Body of pancreas (tissue), 4 donors: ENCODE measurements at places on chromosomes 13 and 19. TPM values are rescaled to one million over a fixed set of nuclear protein-coding genes. Genes with fewer than 3 reads are reported as not detected.

KLK2 gene
- total RNA-seq, result not detected

ZFP14 gene
- total RNA-seq, result 4.4 TPM

ADGRE3 gene
- not detected for total RNA-seq

MATK gene
- 0.78 TPM for total RNA-seq

AMER2 gene
- total RNA-seq, result not detected

CEACAM4 gene
- total RNA-seq, result not detected

LILRA6 gene
- not detected for total RNA-seq

DNA sequence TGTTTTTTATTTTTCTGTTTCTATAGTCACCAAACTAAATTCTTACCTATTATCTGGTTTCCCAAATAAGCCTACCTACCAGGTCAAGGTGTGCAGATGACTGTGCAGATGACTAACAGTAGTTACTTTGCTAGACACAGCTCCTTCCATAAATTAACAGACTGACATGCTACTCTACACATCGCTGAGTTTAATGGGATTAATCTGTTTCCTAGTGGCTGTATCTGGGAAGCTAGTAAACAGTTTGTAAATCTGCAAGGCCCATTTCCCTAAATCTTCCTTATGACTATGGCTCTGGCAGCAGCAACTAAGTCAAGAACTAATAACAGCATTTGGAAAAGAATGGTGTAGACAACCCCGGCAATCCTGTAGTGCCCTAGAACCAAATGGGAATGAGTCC is 27.9 kb downstream of the MIPEP start:
- DNase-seq, result no peak
- H3K27ac ChIP-seq, result no peak overlapping the region
- H3K36me3 ChIP-seq, result no peaks in the 10 kb centered on the region

DNA sequence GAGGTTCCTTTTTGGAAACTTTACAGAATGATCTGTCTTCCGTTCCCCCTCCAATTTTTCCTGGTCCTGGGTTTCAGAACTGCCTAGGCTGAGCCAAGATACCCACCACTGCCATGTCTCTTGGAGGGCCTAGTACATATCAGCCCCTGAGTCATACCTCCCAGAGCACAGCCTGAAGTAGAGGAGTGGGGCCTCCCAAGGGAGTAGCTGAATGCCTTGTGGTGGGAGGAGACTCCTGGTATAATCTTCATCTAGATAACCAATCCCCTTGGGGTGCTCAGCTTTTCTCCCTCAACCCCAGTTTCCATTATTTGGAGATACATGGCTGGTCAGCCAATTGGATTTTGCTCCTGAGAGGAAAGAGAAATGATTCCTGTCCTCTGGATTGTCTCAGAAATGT is 30.3 kb downstream of the ZNF763 start:
- H3K27me3 ChIP-seq, result no peaks in the 10 kb centered on the region
- no peak overlapping the region for H3K27ac ChIP-seq
- H3K4me1 ChIP-seq, result no peaks in the 10 kb centered on the region
- no peak overlapping the region for H3K4me3 ChIP-seq
- no peaks in the 10 kb centered on the region for H3K36me3 ChIP-seq

DNA sequence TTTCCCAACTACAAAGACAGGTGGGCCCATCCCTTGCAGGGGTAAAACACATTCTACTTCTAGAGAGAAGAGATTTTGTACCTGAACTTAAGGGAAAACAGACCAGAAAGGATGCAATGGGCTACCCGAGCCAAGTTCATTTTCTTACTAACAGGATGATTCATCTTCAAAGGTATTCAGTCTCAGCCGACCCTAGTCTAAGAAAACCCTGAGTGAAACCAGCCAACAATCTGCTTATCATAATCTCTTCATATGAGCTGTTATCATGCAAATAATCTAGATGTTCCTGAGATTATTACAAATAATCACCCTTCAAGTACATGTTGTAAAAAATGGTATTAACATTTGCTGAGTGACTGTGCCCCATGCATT is 15.6 kb downstream of the PABPC3 start:
- no peak overlapping the region for H3K27ac ChIP-seq
- DNase-seq, result no peak
- H3K27me3 ChIP-seq, result no peaks in the 10 kb centered on the region
- H3K4me1 ChIP-seq, result no peaks in the 10 kb centered on the region

DNA sequence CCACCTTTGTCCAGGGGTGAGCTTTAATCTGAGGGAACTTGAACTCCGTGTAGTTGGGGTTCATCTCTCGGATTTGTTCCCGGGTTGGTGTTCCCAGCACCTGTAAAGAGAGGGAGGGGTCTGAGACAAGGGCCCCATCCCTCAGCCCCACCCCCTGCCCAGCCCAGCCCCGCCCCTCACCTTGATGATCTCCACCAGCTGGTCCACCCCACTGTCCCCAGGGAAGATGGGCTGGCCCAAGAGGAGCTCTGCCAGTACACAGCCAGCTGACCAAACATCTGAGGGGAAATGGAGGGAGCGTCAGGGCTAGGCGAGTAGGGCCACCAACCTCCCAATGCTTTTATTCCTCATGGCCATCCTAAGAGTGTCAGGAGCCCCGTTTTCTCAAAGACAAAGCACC is 9.3 kb downstream of the GSK3A start:
- H3K27me3 ChIP-seq, result no peaks in the 10 kb centered on the region
- no peaks in the 10 kb centered on the region for H3K4me1 ChIP-seq
- no peak for DNase-seq
- no peak overlapping the region for H3K27ac ChIP-seq
- peaks cover 11% of the 10 kb centered on the region for H3K36me3 ChIP-seq
- no peak overlapping the region for H3K4me3 ChIP-seq

- no peak for DNase-seq
- no peaks in the 10 kb centered on the region for H3K27me3 ChIP-seq
- H3K36me3 ChIP-seq, result no peaks in the 10 kb centered on the region
- no peak overlapping the region for H3K4me3 ChIP-seq
- H3K27ac ChIP-seq, result no peak overlapping the region
- no peaks in the 10 kb centered on the region for H3K4me1 ChIP-seq
Measured at GRCh38 chr13:109537584-109537983, 248.8 kb downstream of the IRS2 start.

DNA sequence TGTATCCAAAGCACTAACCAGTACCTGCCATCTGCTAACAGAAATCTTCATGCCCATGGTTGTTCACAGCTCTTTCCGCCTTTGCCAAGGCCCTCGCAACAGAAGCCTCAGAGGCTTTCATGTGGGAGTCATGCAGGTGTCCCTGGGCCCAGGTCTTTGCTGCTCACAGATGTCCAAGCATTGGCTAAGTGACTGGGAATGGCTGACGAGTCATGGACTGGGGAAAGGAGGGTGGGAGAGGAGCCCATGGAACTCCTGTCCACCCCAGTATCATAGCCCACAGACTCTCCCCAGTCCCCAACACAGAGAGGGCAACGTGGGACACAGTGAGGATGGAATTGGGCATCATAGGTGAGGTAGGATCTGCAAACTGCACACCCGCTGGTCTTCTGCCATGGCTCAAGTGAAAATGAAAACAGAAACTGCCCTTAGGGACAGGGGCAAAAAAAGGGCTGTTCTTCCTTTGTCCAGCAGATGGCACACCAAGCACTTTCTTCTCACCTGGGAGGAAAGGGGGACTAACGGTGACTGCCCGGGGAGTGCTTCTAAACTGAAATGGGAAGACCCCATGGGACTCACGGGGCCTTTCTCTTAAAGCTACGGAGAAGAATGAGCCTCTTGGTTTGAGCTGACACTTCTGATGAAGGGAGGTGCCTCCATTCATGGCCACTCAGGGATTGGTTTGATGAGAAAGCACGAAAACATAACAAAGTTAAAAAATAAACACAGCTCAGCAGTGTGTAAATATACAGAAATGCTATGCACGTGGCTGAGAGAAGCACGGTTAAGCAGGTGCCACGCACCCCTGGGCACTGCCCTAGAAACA is 11.1 kb upstream of the DHRS12 start:
- H3K4me3 ChIP-seq, result no peak overlapping the region
- H3K4me1 ChIP-seq, result peaks cover 15% of the 10 kb centered on the region
- peak overlapping the region; percentile 71 for H3K27ac ChIP-seq
- peak; percentile 83 for DNase-seq

GRCh38 chr19:48661711-48662090 is 11.1 kb downstream of the NTN5 start:
- no peak overlapping the region for H3K4me3 ChIP-seq
- DNase-seq, result no peak
- H3K4me1 ChIP-seq, result peaks cover 11% of the 10 kb centered on the region
- H3K36me3 ChIP-seq, result no peaks in the 10 kb centered on the region
- no peak overlapping the region for H3K27ac ChIP-seq
- H3K27me3 ChIP-seq, result no peaks in the 10 kb centered on the region

- no peak for DNase-seq
- no peaks in the 10 kb centered on the region for H3K27me3 ChIP-seq
- no peaks in the 10 kb centered on the region for H3K36me3 ChIP-seq
- no peak overlapping the region for H3K27ac ChIP-seq
- no peak overlapping the region for H3K4me3 ChIP-seq
- H3K4me1 ChIP-seq, result no peaks in the 10 kb centered on the region
Measured at GRCh38 chr13:43397111-43397510, 373.7 kb downstream of the DNAJC15 start.

- DNase-seq, result no peak
- H3K27ac ChIP-seq, result no peak overlapping the region
- H3K4me3 ChIP-seq, result no peak overlapping the region
Measured at GRCh38 chr19:51256155-51256625, 5.3 kb downstream of the SIGLECL1 start.

GRCh38 chr19:17103177-17103576 is 27.6 kb downstream of the MYO9B start:
- DNase-seq, result no peak
- H3K4me1 ChIP-seq, result peaks cover 7% of the 10 kb centered on the region
- H3K36me3 ChIP-seq, result no peaks in the 10 kb centered on the region
- no peaks in the 10 kb centered on the region for H3K27me3 ChIP-seq

DNA sequence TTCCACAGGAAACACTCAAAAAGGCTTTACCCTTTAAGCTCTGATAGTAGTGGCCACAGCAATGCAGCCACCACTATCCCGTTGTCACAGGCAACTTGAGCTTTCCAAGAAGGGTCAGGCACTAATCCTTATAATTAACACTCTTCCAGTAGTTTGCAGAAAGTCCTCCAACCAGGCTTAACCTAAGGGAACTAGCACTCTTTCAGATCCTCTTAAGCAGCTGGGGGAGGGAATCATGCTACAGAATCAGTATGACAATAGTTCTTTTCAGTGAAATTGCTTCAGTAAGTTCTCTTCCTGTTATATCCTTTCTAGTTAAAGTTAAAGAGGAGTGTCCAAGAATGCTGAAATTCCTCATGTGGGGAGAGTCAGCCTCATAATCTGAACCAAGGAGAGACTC is 82.2 kb downstream of the TNFSF11 start:
- no peak overlapping the region for H3K4me3 ChIP-seq
- no peak overlapping the region for H3K27ac ChIP-seq
- no peak for DNase-seq
- H3K4me1 ChIP-seq, result no peaks in the 10 kb centered on the region

DNA sequence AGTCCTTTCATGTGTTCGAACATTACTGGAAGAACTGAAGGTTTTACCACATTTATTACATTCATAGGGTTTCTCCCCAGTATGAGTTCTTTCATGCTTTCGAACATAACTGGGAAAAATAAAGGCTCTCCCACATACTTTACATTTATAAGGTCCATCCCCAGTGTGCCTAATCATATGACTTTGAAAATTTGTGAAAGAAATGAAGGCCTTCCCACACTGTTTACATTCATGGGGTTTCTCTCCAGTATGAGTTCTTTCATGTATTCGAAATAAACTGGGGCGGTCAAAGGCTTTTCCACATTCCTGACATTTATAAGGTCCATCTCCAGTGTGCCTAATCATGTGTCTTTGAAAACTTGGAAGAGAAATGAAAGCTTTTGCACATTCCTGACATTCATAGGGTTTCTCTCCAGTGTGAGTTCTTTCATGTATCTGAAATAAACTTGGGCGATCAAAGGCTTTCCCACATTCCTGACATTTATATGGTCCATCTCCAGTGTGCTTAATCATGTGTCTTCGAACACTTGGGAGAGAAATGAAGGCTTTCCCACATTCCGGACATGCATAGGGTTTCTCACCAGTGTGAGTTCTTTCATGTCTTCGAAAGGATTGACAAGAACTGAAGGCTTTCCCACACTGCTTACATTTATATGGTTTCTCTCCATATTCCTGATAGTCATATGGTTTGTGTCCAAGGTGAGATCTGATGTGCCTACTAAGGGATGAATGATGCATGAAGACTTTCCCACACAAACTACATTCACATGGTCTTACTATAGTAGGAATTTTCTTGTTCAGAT is 24.0 kb downstream of the ZNF564 start:
- no peak for DNase-seq
- H3K36me3 ChIP-seq, result peaks cover 25% of the 10 kb centered on the region
- H3K4me3 ChIP-seq, result no peak overlapping the region
- no peak overlapping the region for H3K27ac ChIP-seq
- H3K4me1 ChIP-seq, result no peaks in the 10 kb centered on the region

DNA sequence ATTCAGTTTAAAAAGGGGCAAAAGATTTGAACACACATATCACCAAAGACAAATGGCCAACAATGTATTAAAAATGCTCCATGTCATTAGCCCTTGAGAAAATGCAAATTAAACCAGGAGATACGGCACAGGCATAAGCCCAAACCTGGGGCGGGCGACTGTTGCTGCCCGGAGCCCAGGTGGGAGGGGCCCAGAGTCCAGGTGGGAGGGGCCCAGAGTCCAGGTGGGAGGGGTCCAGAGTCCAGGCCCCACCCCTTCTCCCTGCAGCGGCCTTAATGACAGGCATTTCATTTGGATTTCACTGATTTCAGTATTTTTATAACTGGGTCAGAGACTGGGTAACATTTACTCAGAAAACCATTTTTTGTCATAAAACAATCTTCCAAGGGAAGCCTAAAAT is 78.2 kb downstream of the RASA3 start:
- H3K27me3 ChIP-seq, result no peaks in the 10 kb centered on the region
- H3K4me1 ChIP-seq, result no peaks in the 10 kb centered on the region
- H3K36me3 ChIP-seq, result no peaks in the 10 kb centered on the region
- DNase-seq, result no peak

DNA sequence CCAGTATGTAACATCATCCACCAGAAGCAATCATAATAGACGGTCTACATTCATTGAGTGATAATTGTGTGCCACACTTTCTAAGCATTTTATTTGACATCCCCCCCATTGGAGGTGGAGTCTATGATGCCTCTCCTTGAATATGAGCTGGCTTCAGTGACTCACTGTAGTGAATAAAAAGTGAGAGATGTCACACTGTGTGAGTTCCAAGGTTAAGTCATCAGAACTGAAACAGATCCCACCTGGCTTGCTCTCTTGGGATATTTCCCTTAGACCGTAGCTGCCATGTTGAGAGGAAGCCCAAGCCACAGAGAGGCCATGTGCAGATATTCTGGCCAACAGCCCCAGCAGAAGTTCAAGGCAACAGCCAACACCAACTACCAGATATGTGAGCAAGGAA is 12.6 kb downstream of the RTBDN start:
- no peak overlapping the region for H3K4me3 ChIP-seq
- no peak overlapping the region for H3K27ac ChIP-seq
- no peaks in the 10 kb centered on the region for H3K36me3 ChIP-seq

- no peak overlapping the region for H3K27ac ChIP-seq
- no peak for DNase-seq
- no peaks in the 10 kb centered on the region for H3K4me1 ChIP-seq
Measured at GRCh38 chr13:22880741-22881720, 299.7 kb upstream of the SGCG start.

GRCh38 chr13:30976025-30976424 is 43.6 kb downstream of the TEX26 start:
- H3K4me3 ChIP-seq, result no peak overlapping the region
- no peaks in the 10 kb centered on the region for H3K36me3 ChIP-seq
- DNase-seq, result no peak
- H3K27ac ChIP-seq, result no peak overlapping the region
- H3K27me3 ChIP-seq, result no peaks in the 10 kb centered on the region
